ENCODE measurements at places on chromosomes 4 and X. TPM values are rescaled to one million over a fixed set of nuclear protein-coding genes. Genes with fewer than 3 reads are reported as not detected.

Gene FRAS1
- 21.3 TPM for total RNA-seq

Gene ZMAT1
- total RNA-seq = 3.1 TPM

Gene CFAP47
- 0.13 TPM for total RNA-seq

Gene PHKA1
- total RNA-seq = 5.1 TPM

DNA sequence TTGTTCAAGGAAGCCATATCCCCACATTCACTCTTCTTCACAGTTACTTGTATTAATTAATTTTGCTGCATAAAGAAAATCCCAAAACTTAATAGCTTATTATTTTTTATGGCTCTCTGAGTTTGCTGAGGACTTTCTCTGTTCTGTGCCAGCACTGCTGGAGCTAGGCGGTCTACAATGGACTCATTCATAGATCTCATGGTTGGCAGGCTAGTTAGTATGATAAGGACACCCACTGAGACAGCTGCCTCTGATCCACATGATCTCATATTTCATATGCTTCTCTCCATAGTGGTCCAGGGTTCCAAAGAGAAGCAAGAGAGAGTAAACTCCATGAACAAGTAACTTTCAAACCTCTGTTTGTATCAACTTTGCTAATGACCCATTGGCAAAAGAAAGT is 170.2 kb downstream of the ADGRA3 start:
- DNase-seq = no peak

GRCh38 chrX:19863212-19863856 is 24.1 kb downstream of the SH3KBP1 start:
- DNase-seq = no peak

DNA sequence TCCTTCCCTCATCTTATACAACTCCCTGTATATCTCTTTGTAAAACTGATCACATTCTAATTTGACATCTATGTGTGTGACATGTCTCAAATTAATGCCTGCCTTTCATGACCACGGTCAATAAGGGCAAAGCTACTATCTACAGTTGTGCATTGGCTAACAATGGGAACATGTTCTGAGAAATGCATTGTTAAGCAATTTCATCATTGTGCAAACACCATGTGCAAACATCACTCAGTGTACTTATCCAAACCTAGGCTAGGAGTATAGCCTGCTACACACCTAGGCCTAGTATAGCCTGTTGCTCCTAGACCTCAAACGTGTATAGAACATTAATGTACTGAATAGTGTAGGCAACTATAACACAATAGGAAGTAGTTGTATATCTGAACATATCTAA is 95.0 kb downstream of the BANK1 start:
- no peak for DNase-seq
